ENCODE measurements at places on chromosomes 12 and 14.

- no peak for DNase-seq
Observed at GRCh38 chr14:84485036-84485435, 1044.9 kb upstream of the FLRT2 start.

- no peak for DNase-seq
Observed at GRCh38 chr12:41277946-41278267, 89.8 kb downstream of the PDZRN4 start.

GRCh38 chr14:89900802-89901201 is 53.7 kb downstream of the EFCAB11 start:
- DNase-seq: no peak

GRCh38 chr12:480831-481816 is 21.4 kb downstream of the B4GALNT3 start:
- no peak for DNase-seq

- no peak for DNase-seq
Observed at GRCh38 chr12:131282292-131283080, 328.8 kb downstream of the ADGRD1 start.

DNA sequence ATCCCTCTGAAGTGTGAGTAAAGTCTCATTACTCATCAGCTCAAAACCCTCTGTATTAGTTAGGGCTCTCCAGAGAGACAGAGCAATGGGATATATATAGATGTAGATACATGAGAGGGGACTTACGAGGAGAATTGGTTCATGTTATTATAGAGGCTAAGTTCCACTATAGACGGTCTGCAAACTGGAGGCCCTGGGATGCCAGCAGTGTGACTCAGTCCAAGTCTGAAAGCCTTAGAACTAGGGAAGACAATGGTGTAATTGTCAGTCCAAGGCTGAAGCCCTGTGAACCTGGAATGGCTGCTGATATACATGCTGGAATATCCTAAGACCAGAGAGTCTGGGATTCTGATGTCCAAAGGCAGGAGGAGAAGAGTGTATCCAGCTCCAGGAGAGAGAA is 57.3 kb upstream of the CEP83 start:
- no peak for DNase-seq

DNA sequence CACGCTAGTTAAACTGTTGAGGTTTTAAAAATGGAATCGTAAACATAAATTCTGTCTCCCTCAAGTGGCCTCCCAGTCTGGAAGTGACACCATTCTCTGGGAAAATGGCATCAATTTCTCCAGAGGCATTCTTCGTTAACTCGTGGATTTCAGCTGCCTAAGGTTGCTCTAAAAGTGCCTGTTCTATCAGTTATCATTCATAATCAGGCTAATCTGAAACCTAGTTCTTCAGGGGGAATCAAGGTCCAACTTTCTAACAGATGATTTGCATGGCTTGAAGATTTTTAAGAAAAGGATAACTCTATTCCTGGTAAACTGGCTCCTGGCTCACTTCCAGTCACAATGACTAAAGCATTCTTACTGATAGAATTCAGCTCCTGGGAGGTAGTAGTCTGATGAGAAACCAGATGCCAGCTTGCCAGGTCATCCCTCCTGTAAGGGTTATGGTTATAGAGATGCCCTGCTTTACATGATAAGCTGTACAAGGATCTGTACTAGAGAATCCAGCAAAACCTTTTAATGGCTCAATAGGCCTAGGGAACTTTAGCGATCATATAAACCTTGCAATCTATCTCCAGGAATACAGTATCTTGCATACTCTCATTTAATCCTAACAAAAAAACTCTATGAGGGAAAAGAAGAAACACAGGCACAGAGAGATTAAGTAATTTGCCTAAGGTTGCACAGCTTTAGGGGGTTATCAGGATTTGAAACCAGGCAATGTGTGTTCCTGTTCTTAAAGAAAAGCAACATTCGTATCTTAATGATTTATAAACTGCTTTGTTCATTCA is 1.5 kb downstream of the L3HYPDH start:
- no peak for DNase-seq

GRCh38 chr12:70122804-70123203 is 120.4 kb upstream of the CNOT2 start:
- no peak for DNase-seq

DNA sequence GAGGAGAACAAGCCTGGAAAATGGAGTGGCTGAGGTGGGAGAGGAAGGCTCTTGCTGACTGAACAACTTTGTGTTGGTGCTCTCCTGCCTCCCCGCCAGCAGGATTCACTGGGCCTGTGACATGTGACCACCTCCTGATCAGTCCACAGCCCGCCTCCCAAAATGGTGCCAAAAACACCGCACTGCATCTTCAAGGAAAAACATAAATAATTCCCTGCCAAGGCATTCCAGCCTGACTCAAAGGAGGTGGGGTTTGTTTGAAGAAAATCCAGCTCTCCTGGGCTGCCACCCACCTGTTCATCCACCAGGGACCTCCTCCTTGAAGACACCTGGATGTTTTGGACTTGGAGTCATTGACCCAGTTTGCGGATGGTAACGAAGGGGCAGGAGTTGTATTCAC is 83.8 kb upstream of the PIWIL1 start:
- DNase-seq: no peak

GRCh38 chr12:103780093-103780440 is 61.0 kb downstream of the NT5DC3 start:
- DNase-seq: no peak

- no peak for DNase-seq
Observed at GRCh38 chr12:42981379-42981778, 391.8 kb upstream of the PRICKLE1 start.

DNA sequence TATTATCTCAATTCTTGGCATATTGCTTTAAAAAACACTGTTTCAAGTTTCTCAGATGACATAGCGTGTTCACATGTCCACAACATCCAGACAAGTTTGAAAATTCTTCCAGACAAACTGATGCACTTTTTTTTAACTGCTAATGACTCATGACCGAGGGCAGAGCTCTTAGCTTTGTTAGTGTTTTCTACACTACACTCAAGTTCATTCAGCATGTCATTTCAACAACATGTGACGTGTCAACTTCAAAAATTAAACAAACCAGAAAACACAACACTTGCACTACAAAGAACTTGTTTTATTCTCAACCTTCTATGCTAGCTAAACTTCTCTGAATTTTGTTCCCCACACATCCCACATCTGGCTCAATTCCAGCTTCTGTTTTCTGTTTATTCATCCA is 1186.3 kb upstream of the FLRT2 start:
- DNase-seq: no peak

GRCh38 chr14:70842851-70843462 is 33.6 kb upstream of the MAP3K9 start:
- no peak for DNase-seq

GRCh38 chr14:80923368-80923767 is 18.2 kb downstream of the CEP128 start:
- DNase-seq: no peak

GRCh38 chr12:52249511-52250047 is 16.5 kb downstream of the KRT7 start:
- DNase-seq: no peak

GRCh38 chr12:116138364-116138763 is 139.1 kb downstream of the MED13L start:
- no peak for DNase-seq

DNA sequence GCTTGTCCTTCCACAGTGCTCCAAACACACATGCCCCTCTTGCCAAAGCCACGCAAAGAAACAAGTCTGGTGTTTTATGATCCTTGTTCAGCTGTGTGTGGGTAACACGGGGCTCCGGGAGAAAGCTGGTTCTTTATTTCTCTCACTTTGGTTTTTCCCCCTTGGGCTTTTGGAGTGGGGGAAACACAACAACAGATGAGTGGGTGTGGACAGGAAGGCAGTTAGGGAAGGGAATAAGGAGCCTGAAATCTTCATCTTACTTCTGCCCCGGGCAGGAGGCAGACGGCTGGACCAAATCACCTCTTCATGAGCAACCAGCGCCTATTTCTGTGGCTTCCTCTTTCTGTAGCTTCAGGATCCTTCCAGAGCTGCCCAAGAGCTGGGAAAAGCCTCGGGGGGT is 218.5 kb downstream of the PHETA1 start:
- DNase-seq: no peak

- DNase-seq: no peak
Observed at GRCh38 chr12:27711317-27711682, 668 bp downstream of the MRPS35 start.

DNA sequence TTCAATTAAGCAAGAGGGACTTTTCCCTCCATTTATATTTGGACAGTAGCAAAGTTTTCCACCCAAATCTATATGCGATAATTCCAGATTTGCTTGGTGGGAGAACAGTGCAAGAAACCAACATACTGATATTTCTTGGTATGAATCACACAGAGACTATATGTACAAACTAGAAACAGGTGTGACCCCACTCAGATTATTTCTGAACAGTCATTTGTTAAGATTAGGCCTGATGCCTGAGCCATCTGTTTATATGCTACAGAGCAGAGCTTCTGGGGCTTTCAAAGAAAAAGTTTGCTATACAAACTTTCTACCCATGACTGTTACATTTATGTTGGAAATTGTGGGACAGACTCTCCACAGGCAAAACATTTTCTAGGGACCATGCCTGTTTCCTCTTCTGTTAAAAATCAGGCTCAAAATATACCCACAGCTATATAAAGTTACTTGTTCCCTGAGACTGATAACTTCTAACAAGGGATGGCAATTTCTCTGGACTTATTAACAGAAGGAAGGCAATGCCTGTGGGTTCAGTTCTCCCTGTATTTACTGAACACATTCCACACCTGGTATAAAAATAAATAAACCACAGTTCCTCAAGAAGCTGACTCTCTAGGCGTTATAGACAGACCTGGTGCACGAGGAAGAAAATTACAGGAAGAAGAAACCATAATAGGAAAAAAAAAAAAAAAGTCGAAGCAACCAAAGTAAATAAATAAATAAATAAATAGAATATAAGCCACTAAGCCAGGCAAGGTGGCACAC is 8.0 kb downstream of the PTPN21 start:
- DNase-seq: no peak

- DNase-seq: no peak
Observed at GRCh38 chr14:77305696-77306095, 15.0 kb downstream of the POMT2 start.

DNA sequence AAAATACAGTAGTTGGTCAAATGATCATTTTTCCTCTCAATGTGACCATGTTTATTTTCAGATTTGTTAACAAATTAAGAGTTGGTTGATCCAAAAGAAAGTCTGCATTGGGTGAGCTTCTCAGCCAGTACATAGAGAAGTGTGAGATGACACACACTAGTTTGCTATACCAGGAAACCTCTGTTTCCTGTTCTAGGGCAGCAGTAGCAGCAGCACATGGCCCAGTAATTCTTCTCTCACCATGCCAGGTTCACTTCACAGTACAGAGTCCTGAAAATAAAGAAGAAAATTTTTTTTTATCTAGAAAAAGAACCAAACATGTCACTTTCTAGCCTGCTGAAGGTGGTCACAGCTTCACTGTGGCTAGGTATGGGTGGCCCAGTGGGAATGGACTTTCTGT is 250.2 kb upstream of the OR4E1 start:
- DNase-seq: no peak

DNA sequence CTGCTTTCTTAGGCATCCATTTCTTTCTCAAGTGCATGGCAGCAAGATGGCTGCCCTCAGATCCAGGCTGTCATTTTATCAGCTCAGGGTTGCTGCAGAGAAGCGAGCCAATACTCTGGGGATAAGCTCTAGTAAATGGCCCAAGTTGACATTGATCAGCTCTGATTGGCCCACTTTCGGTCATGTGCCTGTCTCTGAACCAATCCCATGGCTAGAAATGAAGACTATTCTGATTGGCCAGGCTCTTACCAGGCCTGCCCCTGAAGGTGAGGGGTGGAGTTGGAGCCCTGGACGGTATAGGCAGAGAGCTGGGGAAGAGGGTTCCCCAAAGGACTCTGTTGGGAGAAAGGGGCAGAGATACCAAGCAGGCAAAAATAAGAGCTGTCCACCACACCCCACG is 41.4 kb downstream of the MYO1H start:
- DNase-seq: no peak

- DNase-seq: no peak
Observed at GRCh38 chr12:123094349-123095077, 56.4 kb downstream of the PITPNM2 start.

- DNase-seq: no peak
Observed at GRCh38 chr14:69291891-69292561, 32.1 kb downstream of the GALNT16 start.

DNA sequence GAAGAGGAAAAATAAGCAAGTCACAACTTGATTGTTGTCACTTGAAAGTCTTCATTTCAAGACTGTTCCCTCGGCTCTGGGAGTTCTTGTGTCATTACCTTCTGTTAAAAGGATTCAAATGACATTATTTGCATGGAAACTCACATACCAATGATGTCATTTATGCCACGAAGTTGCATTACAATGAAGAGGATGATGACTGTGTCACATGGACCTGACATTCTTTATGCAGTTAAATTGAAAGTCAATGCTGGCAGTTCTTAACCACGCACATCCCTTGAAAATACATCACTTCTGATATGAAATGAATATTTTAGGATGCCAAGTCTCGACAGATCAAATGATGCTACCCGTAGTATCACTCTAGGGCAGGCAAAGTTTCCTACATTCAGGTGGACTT is 1069.5 kb downstream of the VRK1 start:
- no peak for DNase-seq

GRCh38 chr12:103680591-103681141 is 93.6 kb downstream of the STAB2 start:
- no peak for DNase-seq

- no peak for DNase-seq
Observed at GRCh38 chr12:124217508-124218242, 77.2 kb upstream of the RFLNA start.

DNA sequence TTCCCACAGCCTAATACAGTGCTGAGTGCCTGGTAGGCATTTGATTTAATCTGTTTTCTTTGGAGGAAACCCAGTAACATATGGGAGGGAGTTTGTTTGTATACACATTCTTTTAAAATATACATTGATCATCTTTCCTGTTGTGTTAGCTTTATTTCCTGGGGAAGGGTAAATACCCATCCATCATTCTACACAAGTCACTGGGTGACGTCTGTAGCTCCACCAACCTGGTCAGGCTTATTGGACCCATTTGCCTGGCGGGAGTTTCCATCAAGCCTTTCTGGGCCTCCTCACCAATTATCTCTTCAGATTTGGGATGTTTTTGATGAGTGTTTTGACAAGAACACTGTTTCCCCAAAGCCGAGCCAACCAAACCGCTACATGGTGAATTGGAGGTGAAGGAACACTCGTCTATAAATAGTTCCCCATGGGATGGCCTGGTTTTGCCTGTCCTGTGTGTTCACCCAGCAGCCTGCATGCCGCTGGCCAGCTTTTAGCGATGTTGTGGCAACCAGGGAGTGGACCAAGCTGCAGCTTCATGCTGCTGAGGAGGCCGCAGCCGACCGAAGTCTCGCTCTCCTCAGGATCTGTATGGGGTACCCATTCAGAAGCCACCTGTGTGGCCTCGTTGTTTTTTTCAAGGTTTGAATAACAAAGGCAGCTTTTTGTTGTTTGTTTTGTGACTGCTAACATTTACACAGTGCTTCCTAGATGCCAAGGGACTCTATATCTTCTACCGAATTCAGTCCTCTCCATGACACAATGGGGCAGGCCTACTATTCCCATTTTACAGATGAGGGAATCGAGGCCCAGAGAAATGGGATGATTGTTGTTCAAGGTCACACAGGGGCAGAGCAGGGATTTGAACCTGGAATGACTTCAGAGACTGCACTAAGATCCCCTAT is 22.6 kb downstream of the PLXNC1 start:
- no peak for DNase-seq

GRCh38 chr12:16329594-16329993 is 17.9 kb upstream of the MGST1 start:
- DNase-seq: no peak

GRCh38 chr12:7501031-7501588 is 2.5 kb downstream of the CD163 start:
- no peak for DNase-seq
